ENCODE measurements at places on chromosomes 1 and 21.

- DNase-seq = no peak
Measured at GRCh38 chr1:9322661-9323244, 30.1 kb downstream of the SPSB1 start.

- no peak for DNase-seq
Measured at GRCh38 chr1:207849016-207849415, 61.9 kb downstream of the CD34 start.

- no peak for DNase-seq
Measured at GRCh38 chr1:174219606-174220370, 60.5 kb downstream of the RABGAP1L start.

DNA sequence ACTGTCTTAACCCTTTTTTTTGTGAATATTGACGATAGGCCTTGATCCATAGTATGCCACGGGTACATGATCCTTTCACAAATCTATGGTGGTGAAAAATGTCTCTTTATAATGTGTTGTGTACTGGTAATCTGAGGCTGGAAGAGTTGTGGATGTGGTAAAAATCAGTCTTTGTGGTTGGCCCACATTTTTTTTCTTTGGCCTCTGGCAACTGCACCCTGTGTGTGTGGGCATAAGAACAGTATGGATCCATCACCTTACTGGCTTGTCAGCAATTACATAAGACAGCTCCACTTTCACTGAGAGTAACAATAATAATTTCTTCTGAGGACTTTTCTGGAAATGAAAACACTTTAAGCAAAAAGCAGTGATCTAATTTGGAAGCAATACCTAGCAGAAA is 101.6 kb downstream of the GABPA start:
- no peak for DNase-seq

DNA sequence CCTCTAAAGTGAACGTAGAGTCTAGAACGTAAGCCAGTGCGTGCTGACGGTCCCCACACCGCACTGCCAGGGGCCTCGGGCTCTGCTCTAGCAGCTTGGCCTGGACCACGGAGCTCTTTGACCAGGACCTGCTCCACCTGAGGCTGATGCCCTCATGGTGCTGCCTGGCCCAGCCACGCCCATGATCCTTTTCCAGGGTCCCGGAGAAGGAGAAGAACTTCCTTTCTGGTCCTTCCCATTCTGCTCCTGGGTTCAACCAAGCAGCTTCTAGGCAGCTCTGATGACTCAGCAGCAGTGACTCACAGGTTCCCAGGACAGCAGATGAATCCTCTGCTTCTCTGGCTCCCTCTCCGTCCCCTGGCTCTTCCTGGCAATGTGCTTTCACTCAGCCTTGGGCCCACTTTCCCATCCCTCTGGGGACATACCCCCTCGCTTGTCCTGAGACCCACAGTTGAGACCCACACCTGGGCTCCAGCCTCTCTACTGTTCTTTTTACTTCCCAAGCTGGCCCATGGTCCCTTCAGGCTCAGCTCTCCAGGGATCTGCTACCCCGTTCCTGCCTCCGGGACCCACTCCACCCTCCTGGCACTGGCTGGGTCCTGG is 246.3 kb upstream of the RAB4A start:
- DNase-seq = no peak

DNA sequence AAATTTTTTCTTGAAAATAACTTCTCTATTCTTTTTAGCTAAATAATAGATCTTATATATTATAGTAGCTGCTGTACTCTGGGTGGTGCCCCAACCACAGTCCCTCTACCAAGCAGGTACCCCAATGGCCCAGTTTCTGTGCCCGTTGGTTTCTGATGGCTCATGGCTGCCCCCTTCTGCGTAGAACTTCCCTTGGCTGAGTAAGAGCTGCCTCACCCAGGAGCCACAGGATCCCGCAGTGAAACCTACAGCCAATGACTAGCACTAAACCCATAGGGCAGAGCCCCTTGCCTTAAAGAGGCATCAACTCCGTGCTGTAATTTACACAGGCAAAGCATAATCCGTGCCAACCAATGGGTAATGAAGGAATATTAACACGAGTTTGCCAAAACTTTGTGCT is 247.5 kb downstream of the USH2A start:
- DNase-seq = no peak

GRCh38 chr21:36163750-36164741 is 7.4 kb downstream of the DOP1B start:
- no peak for DNase-seq

Data from stimulated activated CD4-positive, alpha-beta T cell treated with anti-CD3 and anti-CD28 coated beads, Interleukin-1b, Interleukin-23, amount 100 ng/mL, for 1 hour (primary cell).